ENCODE measurements at places on chromosomes 3 and 15. TPM values are rescaled to one million over a fixed set of nuclear protein-coding genes. Genes with fewer than 3 reads are reported as not detected.

The CATSPER2 gene
- 1.3 TPM for total RNA-seq

The SV2B gene
- total RNA-seq = 1.3 TPM

The CORO2B gene
- 16.3 TPM for total RNA-seq

The RPL14 gene
- 373 TPM for total RNA-seq

The STRIT1 gene
- not detected for total RNA-seq

The SLC38A3 gene
- total RNA-seq = not detected

The REC114 gene
- not detected for total RNA-seq

Data from omental fat pad (tissue), 4 donors.